ENCODE measurements at places on chromosomes 12 and 14.

DNA sequence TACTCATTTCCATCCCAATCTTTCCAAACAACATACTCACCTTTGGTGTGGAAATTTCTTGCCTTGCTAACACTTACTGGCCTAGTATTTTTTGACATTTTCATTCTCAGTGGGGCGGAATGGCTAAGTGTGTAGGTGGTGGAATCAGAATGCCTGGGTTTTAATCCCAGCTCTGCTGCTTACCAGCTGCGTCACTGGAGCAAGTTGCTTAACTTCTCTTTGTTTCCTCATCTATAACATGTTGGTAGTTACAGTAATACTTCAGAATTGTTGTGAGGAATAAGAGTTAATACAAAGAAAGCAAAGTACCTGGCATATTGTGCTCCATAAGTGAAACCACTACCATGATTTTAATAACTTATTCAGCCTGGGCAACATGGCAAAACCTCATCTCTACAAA, 3.0 kb upstream of the FAM177A1 start:
- DNase-seq = no peak

DNA sequence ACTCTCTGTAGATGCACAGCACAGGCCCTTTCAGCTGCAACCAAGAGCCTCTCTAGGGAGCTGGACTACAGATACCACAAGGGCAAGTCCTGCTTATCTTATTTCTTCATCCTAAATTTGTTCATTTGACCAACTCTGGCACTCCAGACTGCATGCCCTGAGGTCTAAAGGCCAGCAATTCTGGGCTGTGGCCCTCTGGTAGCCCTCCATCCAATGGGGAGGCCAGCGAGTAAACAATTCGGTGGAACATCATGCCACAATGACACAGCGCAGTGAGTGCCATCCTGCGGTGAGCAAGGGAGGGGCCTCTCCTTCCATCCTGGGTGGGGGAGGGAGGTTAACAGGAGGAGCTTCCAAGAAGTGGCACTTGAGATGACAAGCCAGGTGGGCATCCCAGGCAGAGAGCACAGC, 652 bp upstream of the SELPLG start:
- DNase-seq = no peak

DNA sequence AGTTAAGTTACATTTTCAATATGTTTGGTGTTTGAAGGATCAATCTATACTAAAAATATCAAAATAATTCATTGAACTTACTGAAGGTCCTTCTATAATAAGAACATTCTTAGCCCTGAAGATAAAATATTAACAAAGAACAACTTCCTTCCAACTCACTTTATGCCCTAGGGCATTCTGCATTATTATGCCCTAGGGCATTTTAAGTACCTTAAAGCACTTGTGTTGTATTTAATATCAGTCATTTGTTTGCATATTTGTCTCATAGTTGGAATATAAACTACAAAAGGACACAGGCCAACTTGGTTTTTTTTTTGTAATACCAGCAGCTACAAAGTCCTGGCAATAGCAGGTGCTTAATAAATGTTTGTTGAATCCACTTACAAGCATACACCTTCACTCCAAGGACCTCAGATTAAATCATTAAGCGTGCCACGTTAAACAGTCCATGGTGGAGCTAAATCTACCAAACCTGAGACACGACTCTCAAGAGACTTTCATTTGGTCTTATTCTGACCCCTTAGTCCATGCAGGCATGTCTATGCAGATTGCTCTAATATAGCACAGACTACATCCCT, 50.7 kb downstream of the EPS8 start:
- DNase-seq = no peak

- no peak for DNase-seq
These were observed 449.2 kb downstream of the DPF3 start for GRCh38 chr14:72444701-72445100.

DNA sequence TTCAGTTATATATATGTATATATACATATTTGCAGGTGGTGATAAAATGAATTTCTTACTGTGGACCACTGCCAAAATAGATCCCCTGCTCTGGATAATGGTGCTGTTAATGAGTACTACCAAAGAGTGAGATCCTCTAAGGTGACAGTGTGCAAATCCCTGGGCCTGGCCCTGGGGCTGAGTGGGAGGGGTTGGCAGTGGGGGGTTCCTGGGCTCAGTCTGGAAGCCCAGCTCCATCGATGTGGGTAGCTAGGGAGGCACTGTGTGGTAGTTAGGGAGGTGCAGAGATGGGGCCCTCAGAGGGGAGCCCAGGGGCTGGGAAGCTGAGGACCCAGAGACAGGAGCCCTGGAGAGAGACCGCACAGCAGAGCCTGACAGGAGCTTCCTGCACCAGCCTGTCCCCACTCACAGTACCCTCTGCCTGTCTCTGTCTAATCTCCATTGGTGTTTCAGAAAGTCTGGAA, 9.1 kb downstream of the KRT8 start:
- no peak for DNase-seq

- DNase-seq = no peak
These were observed 7.1 kb downstream of the TMBIM4 start for GRCh38 chr12:66162701-66163100.

DNA sequence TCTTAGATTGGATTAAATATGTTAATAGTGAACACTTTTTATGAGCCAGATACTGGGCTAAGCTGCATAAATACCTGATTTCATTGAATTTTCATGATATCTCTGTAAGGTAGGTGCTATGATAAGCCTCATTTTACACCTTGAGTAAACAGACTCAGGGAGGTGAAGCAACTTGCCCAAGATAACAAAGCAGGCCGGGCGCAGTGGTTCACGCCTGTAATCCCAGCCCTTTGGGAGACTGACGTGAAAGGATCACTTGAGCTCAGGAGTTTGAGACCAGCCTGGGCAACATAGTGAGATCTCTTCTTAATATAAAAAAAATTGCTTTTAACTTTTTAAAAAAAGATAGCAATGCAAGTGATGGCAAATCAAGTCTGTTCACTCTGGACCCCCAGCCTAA, 1.4 kb downstream of the GNB3 start:
- DNase-seq = no peak

DNA sequence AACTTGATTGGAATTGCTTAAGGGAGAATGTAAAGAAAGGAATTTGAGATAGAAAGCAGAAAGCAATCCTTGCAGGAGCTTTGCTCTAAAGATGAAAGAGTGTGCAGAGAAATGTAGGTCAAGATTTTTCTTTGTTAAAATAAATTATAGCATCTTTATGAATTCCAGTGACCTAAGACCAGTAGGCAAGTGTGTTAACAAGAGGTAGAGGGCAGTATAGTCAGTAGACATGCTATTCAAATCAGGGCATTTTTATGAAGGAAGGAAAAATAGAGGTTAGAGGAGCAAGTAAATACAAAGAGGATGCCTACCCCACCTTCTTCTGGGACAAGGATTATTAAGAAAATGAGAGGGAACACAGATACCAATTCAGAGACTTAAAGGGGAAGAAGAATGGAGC, 148.5 kb downstream of the PLCZ1 start:
- no peak for DNase-seq
